GDM1 (cell line): ENCODE measurements at places on chromosomes 11 and 22.

DNA sequence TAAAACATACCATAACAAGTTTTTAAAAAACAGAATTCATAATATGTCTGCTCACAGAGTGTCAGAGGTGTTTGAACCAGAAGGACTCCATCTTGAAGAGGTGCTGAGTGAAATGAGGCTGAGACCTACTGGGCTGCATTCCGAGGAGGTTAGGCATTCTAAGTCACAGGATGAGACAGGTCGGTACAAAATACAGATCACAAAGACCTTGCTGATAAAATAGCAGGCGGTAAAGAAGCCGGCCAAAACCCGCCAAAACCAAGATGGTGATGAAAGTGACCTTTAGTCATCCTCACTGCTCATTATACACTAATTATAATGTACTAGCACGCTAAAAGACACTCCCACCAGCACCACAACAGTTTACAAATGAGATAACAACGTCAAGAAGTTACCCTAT, 116.4 kb downstream of the ARHGAP32 start:
- DNase-seq: no peak

- no peak for DNase-seq
Observed at GRCh38 chr11:17561526-17561925, 14.5 kb downstream of the OTOG start.

DNA sequence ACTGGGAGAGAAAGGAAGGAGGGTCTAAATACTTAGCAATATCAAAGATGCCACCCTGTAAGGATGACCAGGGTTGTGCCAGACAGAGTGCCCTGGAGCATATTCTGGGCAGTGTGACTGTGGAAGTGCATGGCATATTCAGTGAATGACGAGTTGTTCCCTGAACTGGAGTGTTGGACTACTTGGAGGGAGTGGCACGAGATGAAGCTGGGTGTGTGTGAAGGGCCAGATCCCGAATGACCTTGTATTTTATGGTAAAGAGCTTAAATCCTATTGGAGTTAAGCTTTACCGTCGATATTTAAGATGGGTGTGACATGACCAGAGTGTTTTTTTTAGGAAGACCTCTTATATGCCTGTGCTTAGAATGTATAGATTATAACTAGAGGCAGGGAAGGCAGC, 48.8 kb downstream of the STIM1 start:
- no peak for DNase-seq

DNA sequence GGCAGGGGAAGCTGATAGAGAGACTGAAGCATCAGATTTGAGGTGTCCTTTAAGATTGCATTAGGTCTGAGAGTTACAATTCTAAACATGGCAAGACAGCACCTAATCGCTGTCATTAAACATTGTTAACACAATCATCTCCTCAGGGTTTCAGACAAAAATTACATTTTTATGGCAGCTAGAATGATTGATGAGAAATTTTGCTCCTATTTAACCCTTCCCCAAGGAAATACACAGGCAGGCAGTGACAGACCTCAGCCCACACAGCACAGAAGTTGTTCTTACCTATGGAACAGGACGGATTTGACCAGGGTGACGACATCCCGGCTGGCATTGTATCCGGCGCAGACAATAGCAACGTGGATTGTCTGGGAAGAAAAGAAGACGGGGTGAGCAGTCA, 294.3 kb downstream of the LARGE1 start:
- DNase-seq: no peak

GRCh38 chr11:64358907-64359711, at the start of gene RPS6KA4:
TSS of gene RPS6KA4 (plus strand) at chr11:64359162. CDS start at chr11:64359236, 74 bp downstream.
- peak; percentile 56 for DNase-seq

GRCh38 chr11:113234888-113235287, 79.5 kb upstream of the TTC12 start:
- DNase-seq: no peak

DNA sequence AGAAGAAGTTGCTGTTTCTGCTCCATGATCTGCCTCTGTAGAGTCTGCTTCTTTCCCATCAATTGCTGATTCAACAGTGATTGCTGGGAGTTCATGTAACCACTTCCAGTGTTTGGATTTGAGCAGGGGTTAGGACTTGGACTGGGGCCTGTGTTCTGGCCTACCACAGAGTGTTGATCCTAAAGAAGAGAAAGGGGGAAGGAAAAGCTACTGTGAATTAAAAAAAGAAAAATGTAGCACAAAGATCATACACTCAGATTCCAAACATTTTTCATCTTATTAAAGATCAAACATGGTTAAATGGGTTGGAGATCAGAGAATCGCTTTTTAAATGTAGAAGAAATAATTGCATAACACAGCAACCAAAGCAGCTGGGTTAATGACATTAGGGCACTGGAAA, 67.6 kb upstream of the MTMR2 start:
- DNase-seq: no peak

- no peak for DNase-seq
Observed at GRCh38 chr22:37752189-37753087, 55.3 kb upstream of the GCAT start.

DNA sequence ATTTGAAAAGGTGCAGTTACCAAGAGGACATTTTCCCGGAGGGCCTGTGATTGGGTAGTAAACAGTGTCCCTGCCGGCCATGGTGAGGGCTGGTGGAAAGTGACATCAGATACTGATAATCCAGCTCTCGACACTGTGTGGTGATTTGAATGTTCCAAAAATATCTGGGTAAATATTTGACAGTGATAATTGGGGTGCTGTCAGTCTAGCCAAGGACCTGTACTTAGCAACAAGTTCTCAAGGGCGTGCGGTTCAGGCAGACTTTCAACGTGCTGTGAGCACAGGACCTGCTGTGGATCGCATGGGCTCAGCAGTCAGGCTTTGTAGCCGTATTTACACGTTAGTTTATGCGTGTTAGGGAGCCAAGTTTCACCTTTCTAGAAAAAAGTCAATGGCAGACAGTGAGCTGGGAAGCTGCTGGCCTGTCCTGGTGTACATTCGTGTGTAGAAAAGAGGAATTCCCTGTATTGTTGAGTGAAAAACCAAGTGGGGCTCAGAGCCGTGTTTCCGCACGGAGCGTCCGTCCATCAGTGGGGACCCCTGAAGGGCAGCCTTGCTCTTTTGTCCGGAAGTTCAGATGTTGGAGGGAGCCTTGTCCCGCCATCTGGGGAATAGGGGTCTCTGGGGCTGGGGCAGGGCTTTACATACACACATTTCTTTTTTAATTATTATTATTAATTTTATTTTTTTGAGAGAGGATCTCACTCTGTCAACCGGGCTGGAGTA, 11.3 kb downstream of the TRMU start:
- DNase-seq: no peak

- DNase-seq: no peak
Observed at GRCh38 chr22:46791201-46791731, 28.8 kb downstream of the TBC1D22A start.

GRCh38 chr22:46402505-46402904, 67.0 kb downstream of the TRMU start:
- DNase-seq: no peak

GRCh38 chr11:129750343-129751292, 65.0 kb upstream of the TMEM45B start:
- DNase-seq: peak; percentile 51

DNA sequence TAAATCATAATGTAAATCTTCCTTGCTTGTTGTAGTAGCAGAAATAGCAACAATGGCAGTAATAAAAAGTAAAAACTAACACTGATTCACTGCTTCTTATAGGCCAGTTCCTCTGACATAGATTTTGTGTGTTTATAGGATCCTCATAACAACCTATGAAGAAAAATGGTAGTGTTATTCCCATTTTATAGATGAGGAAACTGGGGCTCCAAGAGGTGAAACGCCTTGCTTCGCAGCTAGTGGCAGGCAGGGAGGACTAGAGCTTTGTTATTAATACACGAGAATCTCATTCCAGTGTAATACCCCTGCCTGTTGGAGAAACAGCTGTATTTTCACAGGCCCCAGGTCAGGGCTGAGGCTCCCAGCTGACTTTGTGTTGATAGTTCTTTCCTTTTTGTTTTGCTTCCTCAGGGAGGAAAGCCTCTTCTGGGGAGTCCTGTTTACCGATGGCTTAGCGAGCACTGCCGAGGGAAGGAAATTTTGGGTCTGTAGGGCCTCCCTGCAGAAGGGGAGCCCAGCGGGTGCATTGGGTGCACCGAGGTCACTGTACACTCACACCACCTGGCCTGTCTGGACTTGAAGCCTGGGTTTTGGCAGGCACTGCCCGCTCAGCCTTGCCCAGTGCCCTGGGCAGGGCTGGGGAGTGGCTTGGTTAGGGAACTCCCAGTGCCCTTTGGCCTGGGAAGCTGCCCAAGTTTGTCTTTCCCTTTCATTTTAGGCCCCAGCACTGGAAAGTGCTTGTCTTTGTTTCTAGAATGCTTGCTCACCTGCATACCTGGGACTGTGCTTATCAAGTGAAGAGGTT, 13.5 kb downstream of the KIAA1671 start:
- no peak for DNase-seq

GRCh38 chr11:69293819-69294505, at the start of gene MYEOV:
TSS of gene MYEOV (plus strand) at chr11:69294155. CDS start at chr11:69295355, 1,200 bp downstream.
- DNase-seq: no peak
